ENCODE measurements at places on chromosomes 16 and 17. TPM values are rescaled to one million over a fixed set of nuclear protein-coding genes. Genes with fewer than 3 reads are reported as not detected.

DNA sequence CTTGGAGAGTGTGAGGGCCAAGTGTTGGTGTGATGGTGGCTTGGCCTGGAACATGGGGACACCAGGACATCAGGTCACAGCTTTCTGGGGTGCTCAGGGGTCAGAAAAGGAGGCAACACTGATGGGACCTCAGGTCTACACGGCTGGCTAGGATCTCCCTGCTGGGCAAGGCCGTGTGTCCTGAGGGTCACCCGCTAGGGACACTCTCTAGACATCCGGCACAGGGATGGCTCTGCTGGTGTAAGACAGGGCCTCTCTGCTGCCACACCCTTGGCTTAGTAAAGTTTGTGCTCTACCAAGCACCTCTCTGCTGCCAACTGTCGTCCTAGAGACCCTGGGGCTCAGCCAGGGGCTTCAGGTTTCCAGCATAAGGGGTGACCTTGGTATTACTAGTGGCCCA, 16.3 kb downstream of the SLC13A5 start:
- DNase-seq, result no peak

DNA sequence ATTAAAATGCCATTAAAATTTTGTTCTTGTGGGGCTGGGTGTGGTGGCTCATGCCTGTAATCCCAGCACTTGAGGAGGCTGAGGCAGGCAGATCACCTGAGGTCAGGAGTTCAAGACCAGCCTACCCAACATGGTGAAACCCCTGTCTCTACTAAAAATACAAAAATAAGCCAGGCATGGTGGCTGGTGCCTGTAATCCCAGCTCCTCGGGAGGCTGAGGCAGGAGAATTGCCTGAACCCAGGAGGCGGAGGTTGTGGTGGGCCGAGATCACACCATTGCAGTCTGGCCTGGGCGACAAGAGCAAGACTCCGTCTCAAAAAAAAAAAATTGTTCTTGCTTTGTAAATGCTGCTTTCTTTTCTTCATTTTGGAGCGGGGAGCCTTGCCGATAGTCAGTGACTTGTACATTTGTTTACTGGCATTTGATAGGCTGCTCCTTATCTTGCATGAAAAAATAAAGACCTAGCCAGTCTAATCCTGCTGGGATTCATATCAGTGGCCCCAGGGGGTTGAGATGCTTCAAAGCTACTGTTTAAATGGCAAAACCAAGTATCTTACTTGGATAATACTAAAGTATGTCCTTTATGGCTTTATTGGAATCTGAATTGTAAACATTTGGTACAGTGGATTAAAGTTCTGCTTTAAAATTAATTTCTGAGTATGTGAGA, 3.3 kb upstream of the CLTC start:
- no peak for DNase-seq

DNA sequence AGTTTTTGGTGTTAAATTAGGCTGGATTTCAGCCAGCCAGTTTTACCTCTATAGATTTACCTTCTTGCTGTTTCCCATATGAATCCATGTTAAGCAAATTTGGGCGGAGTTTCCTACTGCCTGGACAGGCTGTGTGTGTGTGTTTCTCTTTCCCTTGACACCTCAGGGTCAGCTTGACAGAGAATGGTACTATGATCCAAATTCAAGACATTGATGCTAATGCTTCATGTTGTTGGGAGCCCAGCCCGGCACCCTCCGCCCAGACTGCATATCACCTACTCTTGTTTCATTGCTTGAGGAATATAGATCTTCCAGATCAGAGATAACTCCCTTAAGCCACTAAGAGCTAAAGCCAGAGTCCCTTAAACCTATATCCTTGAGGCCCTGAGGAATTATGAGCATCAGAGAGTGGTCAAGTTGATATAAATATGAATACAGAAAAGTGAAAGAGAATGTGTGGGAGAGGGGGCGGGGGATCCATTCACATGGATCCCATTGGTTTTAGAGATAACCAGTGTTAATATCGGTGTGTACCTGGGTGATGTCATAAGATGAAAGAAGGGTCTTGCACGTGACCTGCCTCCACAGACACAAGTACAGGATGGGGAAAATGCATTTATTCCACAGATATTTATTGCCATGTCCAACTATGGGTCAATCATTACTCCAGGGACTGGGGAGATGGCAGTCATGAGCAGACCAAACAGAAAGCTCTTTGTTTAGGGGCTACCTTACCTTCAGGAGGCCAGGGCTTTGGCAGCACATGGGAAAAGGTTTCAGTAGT, 69.7 kb downstream of the WIPI1 start:
- no peak for DNase-seq

DNA sequence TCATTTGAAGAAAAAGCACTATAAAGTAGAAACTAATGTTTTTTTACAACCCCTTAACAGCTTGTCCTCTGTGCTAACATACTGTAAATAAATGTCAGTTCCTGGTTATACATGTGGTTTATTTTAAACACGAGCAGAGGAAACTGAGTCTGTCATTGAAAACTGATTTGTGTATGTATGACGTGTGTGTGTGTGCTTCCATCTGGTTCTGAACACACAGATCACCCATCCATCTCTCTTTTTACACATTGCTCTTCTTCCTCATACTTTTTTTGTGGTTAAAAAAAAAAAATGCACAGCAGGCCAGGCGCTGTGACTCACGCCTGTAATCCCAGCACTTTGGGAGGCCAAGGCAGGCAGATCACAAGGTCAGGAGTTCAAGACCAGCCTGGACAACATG, 49.5 kb downstream of the ZNF423 start:
- no peak for DNase-seq

Gene ADCY9
- total RNA-seq, result 11.9 TPM

Data from T-cell (primary cell).